ENCODE measurements at places on chromosomes 3 and 15.

DNA sequence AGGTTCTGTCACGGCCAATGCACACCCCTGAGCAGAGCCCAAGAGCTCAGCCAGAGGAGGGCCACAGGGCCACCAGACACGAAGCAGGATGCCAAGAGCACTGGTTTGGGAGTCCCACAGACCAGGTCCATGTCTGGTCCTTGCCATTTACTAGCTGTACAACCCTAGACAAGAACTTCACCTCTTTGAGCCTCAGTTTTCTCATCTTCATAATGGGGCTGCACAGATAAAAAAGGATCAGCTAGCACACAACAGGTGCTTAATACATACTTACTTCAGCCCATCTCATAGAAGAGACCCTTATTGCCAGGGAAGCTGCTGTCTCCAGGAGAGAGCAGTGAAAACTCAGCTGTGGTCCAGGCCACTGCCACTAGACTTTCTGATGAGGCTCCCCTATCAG, 152.0 kb downstream of the NUP210 start:
- no peaks in the 10 kb centered on the region for H3K36me3 ChIP-seq
- no peak for DNase-seq
- no peak overlapping the region for H3K4me3 ChIP-seq
- no peak overlapping the region for H3K27ac ChIP-seq

- no peaks in the 10 kb centered on the region for H3K4me1 ChIP-seq
- no peaks in the 10 kb centered on the region for H3K27me3 ChIP-seq
- H3K4me3 ChIP-seq = no peak overlapping the region
- no peaks in the 10 kb centered on the region for H3K36me3 ChIP-seq
These were observed 71.7 kb downstream of the ANKRD28 start for GRCh38 chr3:15726043-15726442.

- no peak overlapping the region for H3K27ac ChIP-seq
- DNase-seq = no peak
- no peaks in the 10 kb centered on the region for H3K4me1 ChIP-seq
- no peak overlapping the region for H3K4me3 ChIP-seq
- H3K27me3 ChIP-seq = no peaks in the 10 kb centered on the region
These were observed 273.0 kb upstream of the COL8A1 start for GRCh38 chr3:99365396-99365795.

DNA sequence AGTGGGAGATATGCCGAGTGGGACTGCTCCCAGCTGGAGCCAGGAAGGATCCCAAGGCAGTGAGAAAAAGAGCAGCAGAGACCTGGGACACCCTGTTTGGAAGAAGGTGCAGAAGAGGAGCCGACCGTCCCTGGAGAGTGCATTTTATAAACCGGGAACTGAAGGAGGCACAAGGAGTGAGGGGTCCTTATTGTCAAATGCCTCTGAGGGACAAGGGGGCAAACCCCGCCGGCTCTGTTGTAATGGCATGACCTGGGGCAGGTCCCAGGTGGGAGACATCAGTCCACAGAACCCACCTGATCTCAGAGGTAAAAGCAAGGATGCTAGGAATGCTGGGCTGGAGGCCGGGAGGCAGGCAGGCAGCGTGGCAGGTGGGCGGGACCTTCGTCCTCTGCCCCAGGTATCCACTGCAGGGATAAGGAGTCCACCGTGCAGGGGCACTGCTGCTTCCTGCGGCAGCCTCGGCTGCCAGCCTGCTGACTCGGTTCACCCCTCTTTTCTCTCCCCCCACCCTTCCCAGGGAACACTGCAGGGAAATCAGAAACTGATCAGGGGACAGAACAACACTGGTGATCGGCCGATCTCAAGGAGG, 26.9 kb downstream of the ADAMTS17 start:
- H3K27me3 ChIP-seq = no peaks in the 10 kb centered on the region
- no peak overlapping the region for H3K27ac ChIP-seq
- H3K4me3 ChIP-seq = no peak overlapping the region
- no peaks in the 10 kb centered on the region for H3K36me3 ChIP-seq
- no peak for DNase-seq
- H3K4me1 ChIP-seq = no peaks in the 10 kb centered on the region

DNA sequence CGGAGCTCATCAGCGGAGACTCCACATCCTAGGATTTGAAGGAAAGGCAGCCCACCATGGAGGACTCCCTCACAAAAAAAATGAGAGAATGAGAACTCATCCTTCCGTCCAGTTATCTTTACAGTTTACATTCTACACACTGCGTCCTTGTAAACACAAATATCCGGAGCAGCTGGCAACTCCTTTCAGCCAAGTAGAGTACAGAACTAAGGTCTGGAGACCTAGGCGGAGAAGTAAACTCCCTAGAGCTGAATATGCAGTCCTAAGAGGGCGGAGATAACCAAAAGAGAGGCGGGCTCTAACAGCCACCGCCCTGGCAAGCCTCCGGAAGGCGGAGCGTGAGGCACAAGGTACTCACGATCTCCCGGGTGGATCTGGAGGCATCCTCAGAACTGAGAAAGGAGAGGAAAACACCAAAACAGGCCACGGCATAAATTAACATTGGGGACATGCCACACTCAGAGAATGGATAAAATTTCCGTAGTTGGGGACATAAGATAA, 924 bp upstream of the SIN3A start:
- H3K4me1 ChIP-seq = no peaks in the 10 kb centered on the region
- H3K36me3 ChIP-seq = no peaks in the 10 kb centered on the region
- H3K27me3 ChIP-seq = no peaks in the 10 kb centered on the region

- peaks cover 5% of the 10 kb centered on the region for H3K4me1 ChIP-seq
- DNase-seq = peak; percentile 97
- peak within 1 kb of the TSS; percentile 76 for H3K27ac ChIP-seq
- H3K36me3 ChIP-seq = no peaks in the 10 kb centered on the region
- H3K27me3 ChIP-seq = no peaks in the 10 kb centered on the region
These were observed at the start of gene RBMS3 for GRCh38 chr3:29280404-29281093. Gene RBMS3, plus strand, starts transcription at chr3:29281071.

GRCh38 chr15:92654662-92655061, 913 bp downstream of the FAM174B start:
- peak overlapping the region; percentile 55 for H3K27ac ChIP-seq
- no peak for DNase-seq
- peak overlapping the region; percentile 12 for H3K4me3 ChIP-seq
- peaks cover 20% of the 10 kb centered on the region for H3K4me1 ChIP-seq
- H3K36me3 ChIP-seq = no peaks in the 10 kb centered on the region

GRCh38 chr3:114205541-114205940, 26.7 kb upstream of the DRD3 start:
- no peak overlapping the region for H3K27ac ChIP-seq
- no peaks in the 10 kb centered on the region for H3K36me3 ChIP-seq
- H3K27me3 ChIP-seq = no peaks in the 10 kb centered on the region
- no peak for DNase-seq

DNA sequence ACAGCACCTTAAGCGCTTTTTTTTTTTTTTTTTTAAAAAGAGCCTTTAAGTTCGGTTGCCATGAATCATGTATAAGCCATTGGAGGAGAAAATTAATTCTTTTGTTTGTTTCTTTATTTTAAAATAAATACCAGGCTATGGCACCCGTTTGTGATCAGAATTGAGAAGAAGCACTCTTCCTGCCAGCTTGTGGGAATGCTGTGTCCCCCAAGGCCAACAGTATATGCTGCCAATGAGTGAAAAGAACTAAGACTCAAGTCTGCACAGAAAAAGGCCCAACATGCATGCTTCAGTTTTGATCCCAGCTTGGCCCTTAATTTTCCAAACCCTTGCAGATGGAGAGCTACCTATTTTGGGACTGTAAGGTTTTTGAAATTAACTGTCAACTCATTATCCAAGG, 90.5 kb downstream of the LRRC3B start:
- no peaks in the 10 kb centered on the region for H3K27me3 ChIP-seq
- H3K27ac ChIP-seq = no peak overlapping the region
- no peaks in the 10 kb centered on the region for H3K4me1 ChIP-seq
- no peaks in the 10 kb centered on the region for H3K36me3 ChIP-seq
- no peak for DNase-seq
- H3K4me3 ChIP-seq = no peak overlapping the region

DNA sequence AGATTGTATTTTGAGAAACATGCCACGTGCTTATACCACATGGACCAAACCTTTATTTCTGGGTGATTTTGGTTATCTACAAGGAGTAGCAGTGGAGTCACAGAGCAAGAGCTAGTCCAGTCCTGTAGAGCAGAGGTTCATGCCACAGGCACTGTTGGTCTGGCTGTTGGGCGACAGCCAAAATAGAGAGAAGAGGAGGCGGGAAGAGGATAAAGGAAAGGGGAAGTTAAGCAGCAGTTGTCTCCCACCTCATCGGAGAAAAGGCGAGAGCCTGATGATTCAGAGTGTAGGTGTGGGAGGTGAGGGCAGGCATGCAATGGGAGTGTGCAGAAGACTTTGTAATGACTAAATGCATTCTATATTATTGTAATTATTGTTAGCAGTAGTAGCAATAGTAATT, 237.5 kb upstream of the ROPN1 start:
- no peaks in the 10 kb centered on the region for H3K4me1 ChIP-seq
- no peak overlapping the region for H3K4me3 ChIP-seq
- H3K27ac ChIP-seq = no peak overlapping the region
- no peaks in the 10 kb centered on the region for H3K36me3 ChIP-seq
- no peak for DNase-seq

- DNase-seq = no peak
- no peaks in the 10 kb centered on the region for H3K4me1 ChIP-seq
- no peaks in the 10 kb centered on the region for H3K36me3 ChIP-seq
- H3K27ac ChIP-seq = no peak overlapping the region
- H3K27me3 ChIP-seq = no peaks in the 10 kb centered on the region
These were observed 928.7 kb downstream of the DIPK2A start for GRCh38 chr3:144900366-144900765.

GRCh38 chr3:184540777-184541681, 20.6 kb upstream of the EPHB3 start:
- no peak overlapping the region for H3K27ac ChIP-seq
- H3K4me1 ChIP-seq = no peaks in the 10 kb centered on the region
- DNase-seq = peak; percentile 91
- H3K36me3 ChIP-seq = no peaks in the 10 kb centered on the region
- H3K27me3 ChIP-seq = no peaks in the 10 kb centered on the region

- H3K4me1 ChIP-seq = no peaks in the 10 kb centered on the region
- H3K27ac ChIP-seq = no peak overlapping the region
- no peak overlapping the region for H3K4me3 ChIP-seq
- no peaks in the 10 kb centered on the region for H3K36me3 ChIP-seq
These were observed 193.6 kb upstream of the LRRC3B start for GRCh38 chr3:26428992-26429391.

- DNase-seq = no peak
- H3K4me1 ChIP-seq = no peaks in the 10 kb centered on the region
- no peak overlapping the region for H3K27ac ChIP-seq
- no peaks in the 10 kb centered on the region for H3K36me3 ChIP-seq
- no peaks in the 10 kb centered on the region for H3K27me3 ChIP-seq
- no peak overlapping the region for H3K4me3 ChIP-seq
These were observed 27.6 kb downstream of the IL16 start for GRCh38 chr15:81224232-81224631.

DNA sequence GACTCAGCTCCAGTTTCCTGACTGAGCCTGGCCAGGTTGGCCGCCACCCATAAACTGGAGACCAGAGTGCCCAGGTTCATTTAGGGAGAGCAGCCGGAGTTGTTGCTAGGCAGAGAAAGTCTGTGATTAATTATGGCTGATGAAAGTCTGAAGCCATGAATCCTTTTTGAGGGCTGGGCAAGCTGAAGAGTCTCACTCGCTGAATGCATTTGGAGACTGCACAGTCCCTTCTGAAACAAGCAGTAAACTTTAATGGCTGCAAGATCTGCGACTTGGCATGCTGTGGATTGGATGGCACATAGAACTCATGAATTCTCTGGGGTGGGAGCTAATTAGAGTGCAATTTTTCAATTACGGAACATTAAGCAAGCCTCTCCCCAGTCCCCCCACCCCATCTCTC, 282.1 kb downstream of the RPLP1 start:
- H3K4me1 ChIP-seq = no peaks in the 10 kb centered on the region
- H3K4me3 ChIP-seq = no peak overlapping the region
- no peaks in the 10 kb centered on the region for H3K27me3 ChIP-seq
- no peak for DNase-seq
- no peak overlapping the region for H3K27ac ChIP-seq
- H3K36me3 ChIP-seq = no peaks in the 10 kb centered on the region

DNA sequence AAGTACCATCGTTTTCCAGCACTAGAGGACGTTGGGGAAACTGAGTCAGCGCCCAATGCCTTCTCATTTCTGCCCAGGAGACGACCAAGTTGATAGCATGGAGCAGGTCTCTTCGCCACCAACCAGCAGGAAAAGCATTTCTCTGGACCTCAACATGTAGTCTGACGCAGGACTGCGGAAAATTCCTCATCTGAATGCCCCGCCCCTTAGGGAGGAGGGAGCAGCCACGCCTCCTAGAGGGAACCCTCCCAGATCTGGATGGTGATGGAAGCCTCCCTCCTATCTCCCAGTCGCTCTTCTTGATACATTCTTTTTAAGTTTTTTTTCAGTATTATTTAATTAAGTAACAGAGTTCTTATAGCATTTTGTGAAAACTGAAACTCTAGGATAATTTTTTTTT, 17.4 kb upstream of the MINDY4B start:
- H3K4me3 ChIP-seq = no peak overlapping the region
- no peak overlapping the region for H3K27ac ChIP-seq
- no peaks in the 10 kb centered on the region for H3K27me3 ChIP-seq
- H3K4me1 ChIP-seq = no peaks in the 10 kb centered on the region

All from mesendoderm (in vitro differentiated cells).